Activated T-cell treated with anti-CD3 and anti-CD28 coated beads, Interleukin-2, amount 50 U/mL, for 4 hours (primary cell): ENCODE measurements at places on chromosomes 6 and 20. TPM values are rescaled to one million over a fixed set of nuclear protein-coding genes. Genes with fewer than 3 reads are reported as not detected.

SYCP2 gene
- total RNA-seq, result 2.5 TPM

ME1 gene
- 0.63 TPM for total RNA-seq

CDK5RAP1 gene
- total RNA-seq, result 53.8 TPM

PSMG4 gene
- 31.6 TPM for total RNA-seq

C6orf163 gene
- total RNA-seq, result 0.76 TPM

PRND gene
- not detected for total RNA-seq

RRAGD gene
- 7.3 TPM for total RNA-seq

DNA sequence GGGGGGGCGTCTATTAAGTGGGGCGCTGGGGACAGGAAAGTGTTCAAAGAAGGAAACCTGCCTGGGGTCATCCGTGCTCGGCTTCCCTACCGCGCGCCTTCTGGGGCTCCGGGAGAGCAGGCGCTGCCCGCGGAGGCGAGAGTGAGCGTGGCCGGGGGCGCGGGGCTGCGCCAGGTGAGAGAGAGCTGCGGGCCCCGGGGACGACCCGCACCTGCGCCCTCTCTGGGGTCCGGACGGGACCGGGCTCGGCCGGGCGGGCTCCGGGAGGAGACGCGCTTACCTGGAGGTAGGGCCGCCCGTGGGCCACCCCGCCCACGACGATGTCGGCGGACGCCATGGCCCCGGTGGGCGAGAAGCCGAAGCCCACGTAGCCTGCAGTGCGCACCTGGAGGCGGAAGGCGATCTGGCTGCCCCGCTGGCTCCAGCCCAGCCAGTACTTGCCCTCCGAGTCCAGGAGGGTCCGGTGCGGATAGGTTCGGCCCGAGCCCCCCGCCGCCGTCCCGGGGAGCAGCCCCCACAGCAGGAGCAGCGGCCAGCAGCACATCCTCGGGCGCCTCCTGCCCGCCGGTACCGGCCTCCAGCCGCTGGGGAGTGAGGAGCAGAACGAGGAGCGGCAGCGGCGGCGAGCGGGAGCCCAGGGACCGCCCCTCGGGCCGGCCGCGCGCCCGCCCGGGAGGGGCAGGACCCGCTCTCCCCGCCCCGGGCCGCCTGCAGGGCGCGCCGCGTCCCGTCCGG is at the start of gene MOXD1:
Gene MOXD1 (minus strand): TSS at position 593 of the 735 bp plus-strand sequence. CDS start 49 bp downstream, at position 544.
- no peak for DNase-seq

- no peak for DNase-seq
Measured at GRCh38 chr6:101397199-101397598, 3.7 kb downstream of the GRIK2 start.

- DNase-seq, result no peak
Measured at GRCh38 chr20:56453352-56453751, 15.1 kb upstream of the RTF2 start.

GRCh38 chr20:8260837-8261251 is 128.8 kb downstream of the PLCB1 start:
- no peak for DNase-seq

GRCh38 chr6:88166493-88167351 is 575 bp upstream of the CNR1 start:
- DNase-seq, result no peak

GRCh38 chr6:145865175-145865574 is 50.6 kb upstream of the FBXO30 start:
- DNase-seq, result no peak

- DNase-seq, result no peak
Measured at GRCh38 chr6:90870561-90870960, 283.7 kb upstream of the MAP3K7 start.

DNA sequence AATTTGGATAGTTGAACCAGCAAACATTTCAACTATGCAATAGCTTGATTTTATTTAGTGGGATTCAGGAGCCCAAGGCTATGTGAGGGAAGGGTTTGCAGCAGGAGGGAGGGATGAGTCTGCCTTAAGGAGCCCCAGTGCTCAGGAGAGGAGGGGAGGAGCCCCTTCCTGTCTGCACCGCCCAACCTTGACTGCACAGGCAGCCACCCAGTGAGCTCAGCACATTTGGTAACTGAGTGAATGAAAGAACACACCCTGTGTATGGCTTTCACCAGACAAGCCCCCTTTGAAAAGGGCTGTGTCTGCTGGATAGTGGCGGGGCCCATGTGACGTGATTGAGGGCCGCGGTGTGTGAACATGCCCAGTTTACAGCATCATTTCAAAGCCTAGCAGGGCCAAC is 17.0 kb downstream of the DACT2 start:
- DNase-seq, result no peak

DNA sequence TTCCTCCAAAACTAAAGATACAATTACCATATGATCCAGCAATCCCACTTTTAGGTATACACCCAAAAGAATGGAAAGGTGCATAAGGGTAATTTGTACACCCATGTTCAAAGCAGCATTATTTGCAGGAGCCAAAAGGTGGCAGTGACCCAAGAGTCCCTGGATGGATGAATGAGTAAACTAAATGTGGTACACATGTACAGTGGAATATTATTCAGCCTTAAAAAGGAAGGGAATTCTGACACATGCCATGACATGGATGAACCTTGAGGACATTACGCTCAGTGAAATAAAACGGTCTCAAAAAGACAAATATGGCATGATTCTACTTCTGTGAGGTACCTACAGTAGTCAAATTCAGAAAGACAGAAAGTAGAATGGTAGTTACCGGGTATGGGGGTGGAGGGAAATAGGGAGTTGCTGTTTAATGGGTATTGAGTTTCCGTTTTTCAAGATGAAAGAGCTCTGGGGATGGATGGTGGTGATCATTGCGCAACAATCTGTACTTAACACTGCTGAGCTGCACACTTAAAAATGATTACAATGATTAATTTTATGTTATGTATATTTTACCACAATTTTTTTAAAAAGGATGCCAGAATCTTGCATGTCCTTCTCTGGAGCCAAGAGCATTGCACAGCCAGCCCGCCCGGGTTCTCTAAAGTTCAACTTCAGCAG is 518.9 kb upstream of the JARID2 start:
- DNase-seq, result no peak

DNA sequence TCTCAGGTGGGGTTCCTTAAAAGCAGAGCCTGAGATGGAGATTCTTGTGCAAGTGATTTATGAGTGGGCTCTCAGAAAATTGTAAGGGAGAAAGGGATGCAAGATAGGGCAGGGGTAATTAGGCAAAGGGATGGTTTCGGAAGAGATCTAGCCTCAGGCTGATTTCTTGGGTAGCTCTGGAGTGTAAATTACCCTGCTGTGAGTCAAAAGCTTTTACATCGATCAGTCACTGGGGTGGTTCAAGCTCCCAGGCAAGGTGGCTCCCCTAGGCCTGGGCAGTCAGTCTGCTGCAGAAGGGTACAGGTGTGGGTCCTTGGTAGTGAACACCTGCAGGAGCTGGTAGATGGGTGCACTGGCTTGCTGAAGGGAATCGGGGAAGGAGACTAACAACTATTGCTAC is 11.1 kb upstream of the PM20D2 start:
- DNase-seq, result no peak

- DNase-seq, result no peak
Measured at GRCh38 chr6:89251170-89251569, 34.0 kb upstream of the GABRR1 start.

DNA sequence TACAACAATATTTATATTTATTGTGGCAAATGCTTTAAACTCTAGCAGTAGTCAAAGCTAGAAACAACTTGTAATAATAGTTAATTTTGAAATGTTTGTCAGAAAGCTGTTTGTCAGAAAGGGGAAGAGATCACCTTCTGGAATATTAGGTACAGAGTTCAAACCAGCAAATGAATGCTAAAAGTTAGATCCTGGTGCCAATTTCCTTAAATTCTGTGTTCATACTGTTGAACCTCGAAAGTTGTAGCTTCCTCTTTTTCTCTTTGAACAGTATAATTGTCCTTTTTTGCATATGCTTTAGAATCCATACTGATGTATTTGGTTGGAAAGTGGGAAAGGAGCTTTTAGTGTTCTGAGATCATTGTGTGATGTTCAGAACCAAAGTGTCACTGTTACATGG is 22.4 kb downstream of the ITCH start:
- DNase-seq, result no peak

- no peak for DNase-seq
Measured at GRCh38 chr6:71489736-71490135, 201.1 kb downstream of the OGFRL1 start.

DNA sequence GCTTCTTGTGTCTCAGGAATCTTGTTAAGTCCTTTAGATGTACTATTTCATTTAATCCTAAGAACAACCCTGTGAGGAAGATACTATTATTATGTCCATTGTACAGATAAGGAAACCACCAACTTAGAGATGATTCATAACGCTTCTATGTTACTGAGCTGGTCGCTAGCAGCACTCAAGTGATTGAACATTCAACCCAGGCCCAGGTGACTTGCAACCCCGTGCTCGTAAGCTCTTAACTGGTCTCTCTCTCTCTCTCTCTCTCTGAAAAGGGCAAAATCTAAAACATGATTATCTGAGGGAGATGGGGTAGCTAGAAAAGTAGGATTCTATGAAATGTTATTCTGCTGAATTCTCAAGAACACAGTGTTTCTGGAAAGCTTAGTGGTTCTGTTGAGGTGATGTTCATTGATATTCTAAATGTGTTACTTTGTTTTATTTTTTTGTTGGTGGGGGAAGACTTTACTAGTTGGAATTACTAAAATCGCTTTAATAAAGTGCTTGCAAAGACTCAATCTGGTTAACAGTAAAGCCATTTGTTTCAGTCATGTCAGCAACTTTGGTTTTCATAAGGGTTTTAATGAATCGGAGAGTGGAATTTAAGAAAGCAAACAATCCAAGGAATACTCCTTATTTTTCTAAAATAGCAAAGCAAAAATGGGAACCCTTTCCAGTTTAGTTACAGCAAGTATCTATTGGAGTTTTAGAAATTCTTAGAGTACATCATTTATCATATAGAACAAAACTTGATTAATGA is 265.0 kb upstream of the TAB2 start:
- no peak for DNase-seq

DNA sequence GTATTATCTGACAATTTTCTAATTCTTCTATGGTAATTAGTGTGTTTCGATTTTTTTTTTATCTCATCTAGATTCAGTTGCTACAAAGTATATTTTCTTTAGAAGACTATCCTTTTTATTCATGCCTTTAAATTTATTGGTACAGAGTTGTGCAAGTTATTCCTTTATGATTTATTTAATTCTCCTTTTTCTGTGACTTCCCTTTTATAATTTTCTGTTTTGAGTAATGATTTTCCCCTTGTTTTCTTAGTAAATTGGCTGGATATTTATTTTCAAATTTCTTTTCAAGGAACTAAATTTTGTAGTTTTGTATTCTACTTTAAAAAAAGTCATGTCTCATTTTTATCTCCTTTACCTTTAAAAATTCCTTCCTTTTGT is 2.4 kb upstream of the IL22RA2 start:
- DNase-seq, result no peak

- DNase-seq, result no peak
Measured at GRCh38 chr6:90978046-90978445, 391.2 kb upstream of the MAP3K7 start.

- no peak for DNase-seq
Measured at GRCh38 chr6:127554435-127555006, 22.5 kb upstream of the C6orf58 start.
